AML-193 (cell line): ENCODE measurements at places on chromosomes 3 and 15.

DNA sequence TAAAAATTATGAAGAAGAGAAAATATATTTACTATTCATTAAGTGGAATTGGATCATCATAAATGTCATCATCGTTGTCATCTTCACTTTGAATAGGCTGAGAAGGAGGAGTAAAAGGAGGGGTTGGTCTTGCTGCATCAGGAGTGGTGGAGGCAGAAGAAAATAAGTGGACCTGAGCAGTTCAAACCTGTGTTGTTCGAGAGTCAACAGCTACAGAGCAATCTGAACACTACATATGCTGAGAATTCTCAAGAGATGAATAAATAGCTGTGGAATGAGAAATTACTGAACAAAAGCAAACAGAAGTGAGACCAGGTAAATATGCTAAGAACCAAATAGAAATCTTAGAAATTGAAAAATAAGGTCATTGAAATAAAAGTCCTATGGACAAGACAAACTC is 32.3 kb upstream of the CCK start:
- DNase-seq = no peak

GRCh38 chr3:80040067-80040466 is 272.3 kb upstream of the ROBO1 start:
- DNase-seq = no peak

DNA sequence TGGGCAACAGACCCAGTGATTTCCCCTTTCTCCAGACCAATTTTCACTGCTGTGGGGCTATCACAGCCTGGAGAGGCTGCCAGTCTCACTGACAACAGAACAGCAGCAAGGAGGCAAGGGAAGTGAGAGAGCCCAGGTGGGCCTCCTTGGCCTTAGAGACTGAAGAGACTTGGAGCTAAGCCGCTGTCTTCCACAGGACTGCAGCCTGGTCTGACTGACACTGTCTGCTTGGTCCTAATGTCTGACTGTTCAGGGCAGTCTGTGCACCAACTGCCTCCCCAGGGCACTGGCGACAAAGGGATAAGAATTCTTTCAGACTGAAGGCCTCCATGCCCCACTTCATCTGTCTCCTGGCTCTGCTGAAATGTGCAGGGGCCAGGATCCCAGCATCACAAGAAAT is 11.5 kb downstream of the POMGNT2 start:
- no peak for DNase-seq

- DNase-seq = no peak
Measured at GRCh38 chr3:127710155-127710941, 37.6 kb downstream of the ABTB1 start.
